ENCODE measurements at places on chromosomes 3 and 15.
A peak's percentile ranks its signal among the peaks of the same experiment; 100 is the strongest.

GRCh38 chr15:91338766-91339165, 238.7 kb downstream of the SV2B start:
- no peak for DNase-seq

- DNase-seq, result peak; percentile 95
These were observed 21.7 kb downstream of the SH3BP5 start for GRCh38 chr3:15310491-15311370.

DNA sequence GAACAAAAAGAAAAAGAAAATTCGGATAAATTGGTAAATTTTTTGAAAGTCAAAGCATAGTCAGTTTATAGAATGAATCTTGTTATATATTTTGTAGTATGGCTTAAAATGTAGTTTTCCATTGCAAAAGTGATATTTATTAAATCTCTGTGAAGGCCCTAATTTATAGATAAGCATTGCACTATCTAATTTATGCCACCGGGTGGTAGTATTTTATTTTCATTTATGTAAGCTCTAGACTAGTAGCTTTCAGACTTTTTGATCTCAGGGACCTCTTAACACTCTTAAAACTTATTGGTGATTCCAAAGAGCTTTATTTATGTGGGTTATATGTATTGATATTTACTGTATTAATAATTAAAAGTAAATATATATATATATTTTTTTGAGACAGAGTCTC, 133.9 kb upstream of the LRRFIP2 start:
- peak; percentile 43 for DNase-seq

- no peak for DNase-seq
These were observed 227.6 kb downstream of the ZPLD1 start for GRCh38 chr3:102662498-102662772.

DNA sequence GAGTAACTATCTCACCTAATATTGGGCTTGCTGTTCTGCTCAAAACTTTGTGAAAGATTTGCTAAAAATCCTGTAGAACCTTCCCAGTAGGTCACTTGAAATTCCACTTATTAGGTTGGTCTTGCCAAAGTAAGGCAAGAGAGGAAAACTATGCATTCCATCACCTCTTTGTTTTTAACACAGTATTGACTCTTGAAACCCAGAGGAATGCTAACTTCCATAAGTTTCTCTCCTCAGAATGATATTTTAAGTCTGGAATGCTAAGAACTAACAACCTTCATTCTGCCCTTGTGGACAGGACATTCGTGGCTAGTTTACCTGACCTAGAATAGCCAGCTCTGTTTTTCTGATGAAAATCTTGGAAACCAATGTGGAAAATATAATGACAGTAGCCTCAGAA, 154.5 kb downstream of the TMCO5A start:
- DNase-seq, result no peak

DNA sequence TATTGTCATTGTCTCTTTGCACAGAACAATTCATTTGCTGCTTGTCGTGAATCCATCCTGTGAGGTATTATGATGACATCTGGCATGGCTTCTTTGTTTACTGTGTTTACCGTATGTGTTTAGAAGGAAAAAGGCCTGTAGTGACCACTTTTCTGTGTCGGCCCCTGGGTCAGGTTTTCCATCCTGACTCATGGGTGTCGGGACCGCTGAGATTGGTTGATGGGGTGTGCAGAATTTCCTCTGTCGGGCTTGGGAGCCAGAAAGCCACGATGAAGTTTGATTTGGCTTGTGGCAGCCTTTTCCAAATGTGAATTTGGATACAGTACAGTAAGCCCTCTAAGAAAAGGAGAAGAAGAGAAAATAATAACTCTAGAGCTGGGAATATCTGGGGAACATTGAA, 113.5 kb downstream of the FNDC3B start:
- DNase-seq, result peak; percentile 57

Measured in amniotic epithelial cell (primary cell).